ENCODE measurements at places on chromosomes 13 and 19.
A peak's percentile ranks its signal among the peaks of the same experiment; 100 is the strongest.

- DNase-seq = no peak
Observed at GRCh38 chr19:4367336-4367723, 24.0 kb downstream of the MPND start.

DNA sequence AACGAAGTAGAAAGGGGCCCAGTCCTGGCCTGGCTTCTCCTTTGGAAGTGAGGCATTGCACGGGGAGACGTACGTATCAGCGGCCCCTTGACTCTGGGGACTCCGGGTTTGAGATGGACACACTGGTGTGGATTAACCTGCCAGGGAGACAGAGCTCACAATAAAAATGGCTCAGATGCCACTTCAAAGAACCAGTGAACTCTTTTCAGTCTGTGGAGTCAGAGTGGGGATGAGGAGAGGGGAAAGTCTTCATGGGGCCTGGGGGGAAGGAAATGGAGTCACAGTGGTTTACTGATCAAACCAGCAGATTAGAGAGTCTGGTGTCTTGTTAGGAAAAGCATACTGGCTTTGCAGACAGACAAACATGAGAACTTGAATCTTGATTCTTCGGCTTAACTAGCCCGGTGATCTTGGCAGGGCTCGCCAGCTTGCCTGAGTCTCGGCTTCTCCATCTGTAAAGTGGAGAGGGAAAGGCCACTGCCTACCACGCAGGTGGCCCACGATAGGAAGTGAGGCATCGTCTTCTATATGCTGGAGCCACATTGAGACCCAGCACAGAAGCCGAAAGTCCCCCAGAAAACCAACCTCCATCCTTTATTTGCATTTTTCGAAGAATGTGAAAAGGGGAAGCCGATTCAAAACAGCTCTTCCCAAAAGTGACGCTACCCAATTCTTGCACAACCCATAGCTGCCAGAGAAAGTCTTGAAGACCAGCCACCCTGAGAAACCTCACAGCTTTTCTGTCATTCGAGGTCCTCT lies at the start of gene FFAR1:
Gene FFAR1 (plus strand): TSS at position 732 of the 759 bp plus-strand sequence. CDS start 3,650 bp downstream, outside the sequence.
- DNase-seq = no peak

DNA sequence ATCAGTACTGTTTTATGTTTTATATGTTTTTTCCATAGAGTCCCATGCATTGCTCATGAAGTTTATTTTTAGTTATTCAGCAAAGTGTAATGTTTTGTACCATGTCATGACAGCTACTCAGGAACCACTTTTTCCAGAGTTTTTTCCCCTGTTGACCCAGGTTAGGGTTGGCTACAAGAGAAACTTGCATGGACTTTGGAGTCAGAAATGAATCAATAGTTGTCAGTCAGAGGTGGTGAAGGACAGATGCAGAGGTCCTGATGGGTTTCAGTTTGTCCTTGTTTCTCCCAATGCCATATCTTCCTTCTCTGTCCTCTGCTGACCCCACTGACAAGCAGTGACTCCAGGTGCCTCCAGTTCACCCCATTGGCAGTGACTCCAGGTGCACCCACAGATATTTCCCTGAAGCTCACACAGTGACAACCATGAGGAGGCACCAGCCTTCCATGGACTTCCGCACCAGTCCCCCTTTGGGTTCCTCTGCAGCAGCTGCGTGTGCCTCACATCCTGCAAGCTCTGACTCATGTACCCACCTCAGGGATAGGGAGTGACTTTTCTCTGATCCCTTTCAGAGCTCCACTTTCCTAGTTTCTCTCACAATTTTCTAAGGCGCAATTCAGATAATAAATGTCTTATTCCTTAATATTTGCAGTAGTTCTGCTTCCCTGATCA lies 92.1 kb downstream of the AKAP11 start:
- peak; percentile 5 for DNase-seq

DNA sequence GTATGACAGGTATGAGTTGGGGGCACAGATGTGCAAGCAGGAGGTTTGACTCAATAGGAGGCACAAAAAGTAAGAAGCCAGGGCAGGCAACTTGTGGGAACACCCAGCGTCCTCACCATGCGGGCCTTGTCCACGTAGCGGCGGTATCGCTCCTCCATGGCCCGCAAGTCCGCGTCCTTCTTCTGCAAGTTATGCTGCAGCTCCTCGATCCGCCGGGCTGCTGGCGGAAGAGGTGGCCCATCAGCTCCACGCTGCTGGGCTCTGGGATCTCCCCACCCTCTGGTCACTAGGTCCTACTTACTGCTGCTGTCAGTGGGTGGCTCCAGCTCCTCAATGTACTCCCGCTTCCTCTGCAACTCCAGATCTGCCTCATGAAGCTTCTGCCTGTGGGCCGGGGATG lies 10.7 kb downstream of the HOOK2 start:
- DNase-seq = no peak

DNA sequence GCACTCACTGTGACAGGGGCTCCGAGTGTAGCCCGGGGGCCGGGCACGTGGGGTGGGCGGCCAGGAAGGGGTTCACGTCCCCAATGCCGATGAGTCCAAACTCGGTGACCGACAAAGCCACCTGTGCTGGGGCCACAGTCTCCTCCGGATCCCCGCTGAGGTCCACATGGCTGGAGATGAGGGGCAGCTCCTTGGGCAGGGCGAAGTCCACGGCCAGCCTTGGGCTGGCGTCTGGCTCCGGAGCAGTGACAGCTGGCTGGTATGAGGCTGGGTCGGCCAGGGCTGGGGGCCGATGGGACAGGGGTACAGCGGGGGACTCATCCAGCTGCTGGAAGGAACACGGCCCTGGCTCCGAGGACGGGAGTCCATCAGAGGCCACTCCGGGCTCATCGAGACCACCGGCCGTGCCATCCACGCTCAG lies 15.9 kb upstream of the PLPP2 start:
- no peak for DNase-seq

GRCh38 chr13:33108620-33109019 lies 92.4 kb downstream of the KL start:
- DNase-seq = peak; percentile 83

DNA sequence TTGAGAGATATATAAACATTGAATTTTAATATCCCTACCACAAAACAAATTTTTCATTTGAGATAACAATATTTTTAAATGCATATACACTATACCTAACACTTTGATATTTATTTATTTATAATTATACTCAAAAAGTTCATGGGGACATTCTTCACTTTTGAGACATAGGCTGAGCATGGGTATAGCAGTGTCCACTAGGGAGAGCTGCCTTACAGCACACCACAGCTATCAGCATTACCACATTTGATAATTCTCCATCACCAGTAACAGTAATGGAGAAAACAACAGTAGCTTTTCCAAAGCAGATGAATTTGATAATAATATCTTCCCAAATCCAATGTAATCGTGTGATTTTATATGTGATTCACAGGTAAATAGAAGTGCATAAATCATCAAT lies 626.1 kb downstream of the DACH1 start:
- peak; percentile 1 for DNase-seq

- no peak for DNase-seq
Observed at GRCh38 chr19:1837222-1837565, 11.1 kb downstream of the REXO1 start.

- DNase-seq = no peak
Observed at GRCh38 chr13:104204177-104204576, 1138.0 kb upstream of the SLC10A2 start.

GRCh38 chr19:16915135-16915534 lies 26.3 kb downstream of the F2RL3 start:
- no peak for DNase-seq

GRCh38 chr19:40231544-40232424 lies 5.3 kb upstream of the CCNP start:
- no peak for DNase-seq

DNA sequence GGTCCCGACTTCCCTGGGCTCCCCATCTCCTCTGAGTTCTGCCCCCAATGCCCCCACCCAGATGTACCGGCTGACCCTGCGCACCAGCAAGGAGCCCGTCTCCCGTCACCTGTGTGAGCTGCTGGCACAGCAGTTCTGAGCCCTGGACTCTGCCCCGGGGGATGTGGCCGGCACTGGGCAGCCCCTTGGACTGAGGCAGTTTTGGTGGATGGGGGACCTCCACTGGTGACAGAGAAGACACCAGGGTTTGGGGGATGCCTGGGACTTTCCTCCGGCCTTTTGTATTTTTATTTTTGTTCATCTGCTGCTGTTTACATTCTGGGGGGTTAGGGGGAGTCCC lies 6.5 kb downstream of the FUZ start:
- no peak for DNase-seq

DNA sequence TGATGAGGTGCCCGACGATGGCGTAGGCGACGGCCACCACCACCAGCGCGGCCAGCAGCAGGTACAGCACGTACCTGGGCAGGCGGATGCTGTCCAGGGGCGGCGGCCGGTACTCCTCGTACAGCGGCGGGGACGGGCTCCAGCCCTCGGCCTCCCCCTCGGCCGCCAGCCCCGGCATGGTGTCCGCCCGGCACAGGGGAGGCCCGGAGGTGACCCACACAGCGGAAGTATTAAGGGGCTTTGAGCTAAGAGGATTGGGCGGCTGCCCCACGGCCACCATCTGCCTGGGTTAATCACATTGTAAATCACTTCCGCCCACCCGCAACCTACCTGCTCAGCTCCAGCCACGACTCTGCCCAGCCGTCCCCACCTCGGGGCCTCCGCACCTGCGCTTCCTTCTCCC lies at the start of gene SMIM44:
Gene SMIM44 (minus strand): TSS at position 216 of the 403 bp plus-strand sequence. CDS start 38 bp downstream, at position 178.
- DNase-seq = no peak

- DNase-seq = no peak
Observed at GRCh38 chr13:50248516-50249143, 233.4 kb downstream of the KCNRG start.

DNA sequence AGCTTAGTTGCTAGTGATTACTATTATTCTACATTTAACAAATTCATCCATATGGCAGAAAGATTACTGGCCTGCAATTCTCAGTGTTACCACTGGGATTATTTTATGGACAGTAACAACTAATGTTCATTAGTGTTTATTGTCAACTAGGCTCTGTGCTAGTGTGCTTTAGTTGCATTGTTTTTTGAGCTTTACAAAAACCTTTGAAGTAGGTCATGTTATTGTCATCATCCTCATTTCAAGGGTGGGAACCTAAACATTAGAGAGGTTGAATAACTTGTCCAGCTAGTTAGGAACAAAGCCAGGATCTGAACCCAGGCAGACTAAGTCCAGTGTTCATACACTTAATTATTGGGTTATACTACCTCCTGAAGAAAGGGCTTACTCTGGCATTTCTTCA lies 27.8 kb upstream of the TDRD3 start:
- DNase-seq = no peak

DNA sequence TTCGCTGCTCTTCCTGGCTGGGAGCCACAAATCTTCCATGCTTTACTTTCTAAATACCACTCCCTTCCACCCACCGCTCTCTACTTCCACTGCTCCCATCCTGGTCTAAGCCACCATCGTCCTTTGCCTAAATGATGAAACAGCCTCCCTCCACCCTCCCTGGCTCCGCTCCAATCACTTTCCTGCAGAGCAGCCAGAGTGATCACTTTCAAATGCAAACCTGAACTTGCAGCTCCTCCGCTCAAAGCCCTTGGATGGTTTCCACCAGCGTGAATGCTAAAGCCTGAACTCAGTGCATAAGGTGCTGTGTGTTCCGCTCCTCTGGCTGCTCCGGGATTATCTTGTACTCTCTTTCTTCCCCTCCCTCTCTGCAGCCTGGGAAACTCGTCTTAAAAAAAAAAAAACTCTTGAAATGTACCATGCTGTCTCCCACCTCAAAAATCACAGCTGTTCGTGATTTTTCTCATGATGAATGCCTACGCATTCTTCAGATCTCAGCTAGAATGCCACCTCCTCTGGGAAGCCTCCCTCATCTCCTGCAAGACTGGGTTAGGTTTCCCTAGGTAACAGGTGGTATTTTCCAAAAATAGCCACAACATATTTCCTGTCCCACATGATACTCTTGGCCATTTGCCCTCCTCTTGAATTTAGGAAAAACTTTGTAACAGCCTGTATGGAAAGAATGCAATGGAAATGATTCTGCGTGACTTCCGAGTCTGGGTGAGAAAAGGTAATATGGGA lies 3.7 kb upstream of the SIN3B start:
- DNase-seq = peak; percentile 83

GRCh38 chr13:96762876-96763275 lies 231.4 kb downstream of the OXGR1 start:
- DNase-seq = no peak

DNA sequence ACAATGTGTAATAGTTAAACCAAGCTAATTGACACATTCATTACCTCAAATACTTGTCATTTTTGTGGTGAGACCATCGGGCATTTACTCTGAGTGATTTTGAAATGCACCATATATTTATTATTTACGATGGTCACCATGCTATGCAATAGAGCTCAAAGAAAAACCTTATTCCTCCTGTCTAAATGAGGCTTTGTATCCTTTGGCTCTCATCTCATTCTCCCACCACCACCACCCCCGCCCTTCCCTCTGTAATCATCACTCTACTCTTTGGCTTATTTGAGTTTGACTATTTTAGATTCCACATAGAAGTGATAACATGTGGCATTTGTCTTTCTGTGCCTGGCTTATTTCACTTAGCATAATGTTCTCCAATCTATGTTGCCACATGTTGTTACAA lies 124.9 kb downstream of the CYSLTR2 start:
- DNase-seq = peak; percentile 9

GRCh38 chr13:99989276-99990125 lies 7.9 kb downstream of the ZIC2 start:
- no peak for DNase-seq

DNA sequence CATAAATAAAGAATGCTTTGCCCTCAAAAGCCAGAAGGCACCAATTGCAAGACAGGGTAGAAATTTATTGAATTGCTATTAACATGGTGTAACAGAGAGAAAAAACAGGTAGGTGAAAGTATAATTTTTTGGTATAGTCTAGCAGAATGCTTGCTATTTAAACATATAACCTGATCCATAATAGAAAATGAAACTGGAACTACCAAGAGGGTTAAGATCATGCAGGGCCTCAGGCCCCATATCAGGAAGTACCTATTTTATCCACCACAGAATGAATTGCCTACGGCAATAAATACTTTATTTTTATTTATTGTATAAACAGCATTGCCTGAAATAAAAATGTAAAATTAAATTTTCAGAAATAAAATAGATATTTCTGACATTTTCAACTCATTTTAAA lies 159.5 kb downstream of the PRR20E start:
- DNase-seq = no peak

GRCh38 chr19:50694815-50695145 lies 24.8 kb downstream of the SHANK1 start:
- no peak for DNase-seq

DNA sequence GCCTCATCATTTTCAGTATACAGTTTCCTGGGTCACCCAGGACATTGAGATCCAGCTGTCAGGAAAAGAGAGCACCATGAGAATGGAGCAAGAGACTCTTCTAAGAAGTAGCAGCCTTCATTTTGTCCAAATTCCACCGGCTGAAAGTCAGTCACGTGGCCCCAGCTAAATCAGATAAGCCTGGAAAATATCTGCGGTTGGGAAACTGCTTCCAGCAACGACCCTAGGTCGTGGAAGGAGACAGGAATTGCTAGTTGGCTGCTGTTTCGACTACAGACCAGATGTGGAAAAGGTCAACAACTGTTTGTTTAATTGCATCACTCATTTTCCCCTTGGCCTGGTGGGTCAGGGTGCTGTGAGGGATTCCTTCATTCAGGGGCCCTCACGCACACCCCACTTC lies 107.0 kb downstream of the ZNF536 start:
- peak; percentile 26 for DNase-seq
